Muscle of arm (tissue), 14 donors: ENCODE measurements at places on chromosomes 13 and 19.

DNA sequence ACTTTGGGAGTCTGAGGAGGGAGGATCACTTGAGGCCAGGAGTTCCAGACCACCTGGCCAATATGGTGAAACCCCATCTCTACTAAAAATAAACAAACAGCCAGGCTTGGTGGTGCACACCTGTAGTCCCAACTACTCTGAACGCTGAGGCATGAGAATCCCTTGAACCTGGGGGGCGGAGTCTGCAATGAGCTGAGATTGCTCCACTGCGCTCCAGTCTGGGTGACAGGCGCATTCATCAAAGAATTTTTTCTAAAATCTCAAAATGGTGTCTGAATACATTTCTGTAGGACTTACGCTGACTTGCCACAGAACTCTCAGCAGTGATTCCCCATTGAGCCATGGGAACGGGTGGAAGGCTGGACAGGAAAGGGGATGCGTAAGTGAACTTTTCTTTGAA lies 18.0 kb upstream of the ERVV-1 start:
- no peak for DNase-seq

DNA sequence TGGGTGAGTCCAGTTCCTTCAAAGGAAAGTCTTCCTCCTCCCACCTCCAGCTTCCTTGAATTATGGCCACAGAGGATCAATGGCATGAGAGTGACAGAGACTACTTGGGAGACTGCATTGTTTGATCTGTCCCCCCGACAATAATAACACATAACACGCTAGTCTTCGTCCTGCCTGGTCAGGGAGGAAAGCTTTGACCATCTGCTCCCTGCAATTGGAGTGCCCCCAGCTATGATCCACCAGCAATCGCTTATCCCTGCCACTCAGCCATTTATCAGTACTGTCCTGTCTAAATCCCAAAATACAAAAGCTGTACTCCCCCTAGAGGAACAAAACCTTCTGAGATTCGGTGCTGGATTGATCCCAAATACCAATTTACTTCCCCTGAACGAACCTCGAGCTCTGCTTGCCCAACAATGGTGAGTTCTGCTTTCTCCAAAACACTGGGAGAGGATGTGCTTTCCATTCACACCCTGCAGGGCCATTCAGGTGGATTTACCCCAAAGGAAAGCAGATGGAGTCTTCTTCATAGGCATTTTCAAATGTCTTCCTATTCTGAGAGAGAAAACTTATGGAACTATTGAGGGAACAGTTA lies 466.7 kb downstream of the TSHZ3 start:
- DNase-seq, result no peak

DNA sequence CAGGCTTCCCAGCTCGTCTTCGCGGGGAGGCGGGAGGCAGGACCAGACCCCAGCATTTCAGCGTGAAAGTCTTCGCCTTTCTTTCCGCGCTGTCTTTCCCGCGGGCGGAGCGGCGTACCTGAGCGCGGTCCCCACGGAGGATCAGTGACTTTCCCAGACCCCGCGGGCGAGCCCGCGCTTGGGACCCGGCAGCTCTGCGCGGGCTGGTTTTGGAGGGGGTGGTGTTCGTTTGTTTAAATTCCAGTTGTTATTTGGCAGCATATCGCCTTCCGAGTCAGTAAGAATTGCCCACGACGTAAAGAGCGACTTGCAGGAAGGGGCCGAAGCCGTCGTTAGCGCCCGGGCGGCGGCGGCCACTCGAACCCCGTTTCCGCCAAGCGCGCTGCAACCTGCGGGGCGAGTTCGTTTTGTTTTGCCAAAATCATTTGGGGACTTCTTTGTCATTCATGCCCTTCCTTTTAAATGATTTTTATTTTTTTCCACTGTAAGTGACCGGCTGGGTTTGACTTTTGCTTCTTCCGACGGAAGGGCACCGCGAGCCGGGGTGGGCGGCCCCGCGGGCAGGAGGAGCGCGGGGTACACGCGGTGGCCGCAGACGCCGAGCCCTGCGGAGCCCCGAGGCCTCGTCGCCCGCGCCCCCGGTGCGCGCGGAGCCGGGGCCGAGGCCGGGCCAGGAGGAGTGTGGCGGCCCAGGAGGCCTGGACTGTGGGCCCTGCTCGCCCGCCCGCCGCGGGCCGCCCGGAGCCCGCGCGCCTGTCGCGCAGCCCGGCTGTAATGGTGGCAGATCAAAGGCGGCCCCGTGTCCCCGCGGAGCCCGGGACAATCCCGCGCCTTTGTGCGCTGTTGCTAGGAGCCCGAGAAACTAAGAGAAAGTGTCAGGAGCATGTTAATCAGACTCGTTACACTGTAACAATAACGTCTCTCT lies 75.9 kb downstream of the ZIC5 start:
- no peak for DNase-seq

- DNase-seq, result no peak
Measured at GRCh38 chr13:104106705-104107393, 1040.6 kb upstream of the SLC10A2 start.

- DNase-seq, result no peak
Measured at GRCh38 chr13:111626371-111627305, 306.2 kb downstream of the TEX29 start.

DNA sequence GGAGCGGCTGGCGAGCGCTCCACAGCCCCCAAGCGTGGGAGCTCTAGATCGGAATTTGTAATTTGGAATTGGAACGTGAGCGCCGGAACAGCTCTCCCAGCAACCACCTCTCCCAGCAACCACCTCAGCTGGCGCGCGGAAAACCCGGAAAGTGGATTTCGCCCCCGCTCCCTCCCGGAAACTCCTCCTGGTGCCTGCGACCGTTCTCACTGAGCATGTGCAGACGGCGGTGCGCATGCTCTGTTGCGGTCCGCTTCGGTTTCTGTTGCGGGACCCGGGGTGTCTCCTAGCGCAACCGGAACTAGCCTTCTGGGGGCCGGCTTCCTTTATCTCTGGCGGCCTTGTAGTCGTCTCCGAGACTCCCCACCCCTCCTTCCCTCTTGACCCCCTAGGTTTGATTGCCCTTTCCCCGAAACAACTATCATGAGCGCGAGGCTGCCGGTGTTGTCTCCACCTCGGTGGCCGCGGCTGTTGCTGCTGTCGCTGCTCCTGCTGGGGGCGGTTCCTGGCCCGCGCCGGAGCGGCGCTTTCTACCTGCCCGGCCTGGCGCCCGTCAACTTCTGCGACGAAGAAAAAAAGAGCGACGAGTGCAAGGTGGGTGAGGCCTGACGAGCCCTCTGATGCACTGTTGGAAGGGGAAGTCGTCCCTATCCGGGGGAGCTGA lies at the start of gene TM9SF2:
TSS of gene TM9SF2 (plus strand) at position 289 of the 664 bp plus-strand sequence. CDS start at position 424, 135 bp downstream.
- DNase-seq, result peak; percentile 98

DNA sequence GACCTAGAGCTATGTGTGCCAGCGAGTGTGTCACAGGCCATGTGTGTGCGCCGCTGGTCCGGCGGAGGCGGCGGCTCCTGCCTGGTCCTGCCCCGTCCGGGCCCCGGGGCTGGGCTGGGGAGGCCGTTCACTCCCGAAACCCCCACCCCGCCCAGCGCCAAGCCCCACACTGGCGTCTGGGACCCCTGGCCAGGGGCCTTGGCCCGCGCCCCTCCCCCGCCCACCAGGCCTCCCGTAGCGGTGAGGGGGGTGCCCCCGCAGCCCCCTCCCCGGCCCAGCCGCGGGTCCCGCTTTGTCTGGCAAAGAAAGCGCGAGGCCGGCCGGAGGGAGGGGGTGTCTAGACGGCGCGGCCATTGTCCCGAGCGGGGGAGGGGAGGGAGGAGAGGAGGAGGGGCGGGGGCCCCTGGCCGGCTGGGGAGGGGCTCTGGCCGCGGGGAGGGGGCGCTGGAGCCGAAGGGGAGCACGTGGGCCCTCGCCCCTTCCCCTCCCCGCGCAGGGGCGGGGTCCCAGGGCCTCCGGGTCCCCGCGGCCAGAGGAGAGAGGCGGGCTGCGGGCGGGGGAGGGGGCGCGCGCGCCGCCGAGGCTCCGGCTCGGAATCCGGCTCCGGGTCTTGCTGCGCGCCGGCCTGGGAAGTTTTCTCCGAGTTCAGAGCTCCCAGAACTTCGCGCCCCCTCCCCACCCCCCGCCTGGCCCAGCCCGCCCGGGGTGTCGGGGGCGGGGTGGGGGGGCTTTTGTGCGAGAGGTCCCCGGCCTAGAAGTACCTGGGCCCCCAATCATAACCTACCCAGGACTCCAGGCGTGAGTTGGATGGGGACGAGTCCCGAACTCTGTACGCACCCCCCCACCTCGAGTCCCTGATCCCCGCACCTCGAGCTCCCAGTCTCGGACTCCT lies 888 bp downstream of the NOTCH3 start:
- DNase-seq, result peak; percentile 71

GRCh38 chr13:32986552-32986951 lies 29.7 kb upstream of the KL start:
- DNase-seq, result no peak

- DNase-seq, result no peak
Measured at GRCh38 chr13:43300865-43301264, 277.5 kb downstream of the DNAJC15 start.

DNA sequence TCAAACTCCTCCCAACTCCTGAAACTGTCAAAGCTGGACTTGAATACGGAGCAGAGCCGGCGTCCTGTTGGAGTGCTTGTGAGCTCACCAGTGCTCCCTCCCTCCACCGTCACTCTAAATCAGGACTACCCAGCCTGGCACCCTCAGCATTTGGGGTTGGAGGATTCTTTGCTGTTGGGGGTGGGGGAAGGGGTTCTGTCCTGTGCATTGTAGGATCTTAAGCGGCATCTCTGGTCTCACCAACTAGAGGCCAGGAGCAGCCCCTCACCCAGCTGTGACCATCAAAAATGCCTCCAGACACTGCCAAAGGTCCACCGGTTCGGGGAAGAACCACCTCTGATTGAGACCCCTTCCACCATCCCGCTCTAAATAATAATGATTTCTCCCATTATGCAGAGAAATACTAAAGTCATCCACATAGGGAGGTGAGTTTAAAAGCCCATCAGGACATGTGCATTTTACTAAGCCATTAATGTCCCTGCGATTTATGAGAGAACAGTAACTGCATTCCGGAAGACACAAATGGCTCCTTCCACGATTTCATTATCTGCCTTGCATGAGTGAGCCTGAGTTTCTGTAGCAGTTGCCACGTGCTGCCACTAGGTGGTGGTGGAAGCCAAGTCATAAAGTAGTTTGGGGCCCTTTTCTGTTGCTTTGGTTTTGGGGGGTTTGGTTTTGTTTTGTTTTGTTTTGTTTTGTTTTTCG lies 16.1 kb upstream of the USP29 start:
- peak; percentile 82 for DNase-seq

- no peak for DNase-seq
Measured at GRCh38 chr13:95714142-95714832, 37.3 kb downstream of the DNAJC3 start.

GRCh38 chr13:108968566-108968965 lies 339.2 kb downstream of the MYO16 start:
- no peak for DNase-seq

- no peak for DNase-seq
Measured at GRCh38 chr13:62598708-62599107, 1183.1 kb upstream of the PCDH20 start.

GRCh38 chr19:18091217-18091608 lies 4.5 kb upstream of the IL12RB1 start:
- DNase-seq, result no peak

DNA sequence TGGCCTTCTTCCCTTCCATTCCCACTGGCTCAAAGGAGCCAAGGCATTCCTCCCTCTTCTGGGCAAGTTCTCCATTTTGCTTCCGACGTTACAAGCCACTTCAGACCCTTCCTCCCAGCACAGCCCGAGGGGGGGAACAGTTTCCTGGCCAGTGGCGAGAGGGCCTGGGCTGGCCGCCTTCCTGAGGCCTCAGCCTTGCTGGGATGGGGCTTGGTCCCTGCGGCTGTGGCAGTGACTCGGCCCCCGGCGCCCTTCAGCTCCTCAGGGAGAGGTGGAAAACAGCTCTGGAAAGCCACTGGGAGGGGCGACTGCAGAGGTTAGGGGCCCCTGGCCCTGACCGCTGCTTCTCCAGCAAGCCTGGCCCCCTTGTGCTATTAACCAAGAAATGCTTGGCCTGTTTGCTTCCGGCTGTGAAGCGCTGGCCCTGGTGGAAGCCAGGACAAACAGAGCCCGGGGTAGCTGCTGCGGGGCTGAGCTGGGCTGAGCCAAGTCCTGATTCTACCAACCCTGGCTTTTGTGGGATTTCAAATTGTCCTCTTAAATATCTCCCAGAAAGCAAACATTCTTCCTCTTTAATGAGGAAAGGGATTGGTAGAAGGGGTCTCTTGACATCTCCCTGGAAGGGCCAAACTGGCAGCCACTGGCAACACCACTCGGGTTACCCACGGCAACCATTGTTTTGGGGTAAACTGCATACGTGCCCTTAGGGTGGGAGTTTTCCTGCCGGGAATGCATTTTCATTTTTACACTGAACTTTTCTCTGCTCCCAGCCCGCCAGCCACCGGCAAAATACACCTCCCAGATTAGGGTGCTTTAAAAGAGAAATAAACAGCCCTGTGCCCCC lies 38.7 kb downstream of the C13orf46 start:
- DNase-seq, result no peak
